Activated effector memory CD4-positive, alpha-beta T cell treated with Interleukin-2 at 50 U/mL for 16 hours (primary cell): ENCODE measurements at places on chromosomes 12 and 14.

- DNase-seq, result no peak
Measured at GRCh38 chr14:69593018-69593677, 18.2 kb upstream of the SUSD6 start.

- no peak for DNase-seq
Measured at GRCh38 chr12:114817571-114818425, 133.8 kb upstream of the TBX3 start.

GRCh38 chr12:104460973-104461698 is 4.4 kb downstream of the CHST11 start:
- no peak for DNase-seq

GRCh38 chr12:15131431-15131830 is 89.8 kb downstream of the RERG start:
- no peak for DNase-seq

- DNase-seq, result no peak
Measured at GRCh38 chr12:110731479-110731878, 11.2 kb downstream of the PPP1CC start.

GRCh38 chr12:6735448-6736191 is 11.8 kb downstream of the COPS7A start:
- peak; percentile 10 for DNase-seq

GRCh38 chr12:49893753-49894750 is 9.6 kb downstream of the FAIM2 start:
- DNase-seq, result no peak
